ENCODE measurements at places on chromosomes 13 and 19.

GRCh38 chr19:44303976-44304568 is 753 bp downstream of the ZNF235 start:
- DNase-seq: no peak

DNA sequence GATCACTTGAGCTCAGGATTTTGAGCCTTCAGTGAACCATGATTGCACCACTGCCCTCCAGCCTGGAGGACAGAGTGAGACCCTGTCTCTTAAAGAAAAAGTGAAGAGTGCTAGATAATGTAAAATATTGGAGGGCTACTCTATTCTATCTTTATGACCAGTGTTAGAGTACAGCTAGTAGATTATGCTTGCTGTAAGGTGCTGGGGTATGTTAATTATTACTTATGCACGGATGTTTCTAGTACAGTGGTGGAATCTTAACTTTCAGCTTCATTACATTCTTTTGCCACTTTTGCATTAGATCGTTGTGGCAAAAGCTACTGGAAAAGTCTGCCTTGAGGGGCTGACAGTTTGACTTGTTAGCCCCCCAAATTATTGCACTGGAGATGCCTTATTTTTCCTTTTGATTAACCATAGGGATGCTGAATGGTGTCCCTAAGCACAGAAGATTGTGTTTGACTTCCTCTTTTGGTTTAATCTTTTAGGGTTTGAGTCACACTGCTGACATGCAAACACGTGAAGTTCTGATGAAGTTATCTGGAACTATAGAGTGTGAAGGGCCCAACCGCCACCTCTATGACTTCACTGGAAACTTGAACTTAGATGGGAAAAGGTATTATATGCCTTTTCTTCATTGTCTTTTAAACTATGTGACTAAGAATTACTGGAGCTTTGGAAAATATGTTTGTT is 169.8 kb downstream of the ATP8A2 start:
- no peak for DNase-seq

DNA sequence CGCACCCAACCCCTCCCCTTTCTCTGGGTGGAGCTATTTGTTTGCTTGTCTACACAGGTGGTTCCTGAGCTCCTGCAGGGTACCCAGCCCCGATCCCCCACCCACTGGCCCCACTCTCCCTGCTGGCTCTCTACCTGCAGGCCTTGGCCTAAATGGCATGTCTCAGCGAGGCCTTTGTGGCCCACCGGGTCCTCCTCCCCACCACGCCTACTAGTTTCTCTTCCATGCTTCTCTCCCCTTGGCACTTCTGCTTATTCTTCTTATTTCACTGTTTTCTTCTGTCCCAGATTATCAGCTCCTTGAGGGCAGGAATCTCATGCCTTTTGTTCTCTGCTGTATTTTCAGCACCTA is 57.4 kb upstream of the ZNF536 start:
- DNase-seq: no peak

- DNase-seq: no peak
Observed at GRCh38 chr13:34751044-34751443, 191.0 kb upstream of the NBEA start.

DNA sequence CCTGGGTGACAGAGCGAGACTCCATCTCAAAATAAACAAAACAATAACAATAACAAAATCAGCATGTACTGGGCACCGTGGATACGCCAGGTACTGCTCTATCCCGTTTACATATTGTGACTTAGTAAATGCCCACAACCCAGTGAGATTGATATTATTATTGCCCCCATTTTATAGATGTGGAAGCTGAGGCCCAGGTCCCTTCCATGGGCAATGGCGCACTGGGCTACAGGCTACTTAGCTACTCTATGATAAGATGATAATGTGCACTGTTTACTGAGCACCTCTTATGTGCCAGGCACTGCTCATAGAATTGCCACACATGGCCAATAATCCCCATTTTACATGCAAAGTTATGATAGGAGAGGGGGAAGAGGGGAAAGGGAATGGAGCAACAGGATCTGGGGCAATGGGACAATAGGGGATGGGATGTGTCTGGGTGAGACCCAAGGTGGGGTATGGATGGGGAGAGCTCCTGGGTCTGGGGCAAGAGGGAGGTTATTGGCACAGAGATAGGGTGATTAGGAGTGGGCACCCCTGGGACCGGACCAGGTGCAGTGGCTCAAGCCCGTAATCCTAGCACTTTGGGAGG is 5.4 kb downstream of the KCNN4 start:
- no peak for DNase-seq

DNA sequence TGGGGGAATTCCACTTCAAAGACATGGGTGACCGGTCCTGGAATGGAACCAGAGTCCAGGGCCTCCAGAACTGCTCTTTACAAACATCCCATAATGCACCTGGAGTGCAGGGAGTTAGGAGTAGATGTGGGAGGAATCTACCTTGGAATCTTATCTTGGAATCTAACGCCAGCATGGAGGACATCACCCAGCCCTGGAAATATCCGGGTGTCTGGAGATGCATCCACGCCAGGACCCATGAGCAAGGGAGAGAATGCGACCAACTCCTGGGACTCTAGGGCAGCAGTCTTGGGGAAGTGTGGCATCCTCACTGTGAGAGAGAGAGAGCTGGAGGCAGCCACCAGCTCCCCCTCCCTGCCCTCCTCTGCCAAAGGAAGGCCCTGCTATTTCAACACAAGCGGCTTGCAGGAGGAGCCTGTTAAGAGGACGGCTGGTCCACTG is 211.8 kb downstream of the UQCRFS1 start:
- no peak for DNase-seq

- DNase-seq: peak; percentile 10
Observed at GRCh38 chr13:43880214-43880855, 631 bp downstream of the LACC1 start.

- DNase-seq: no peak
Observed at GRCh38 chr13:43266936-43267615, 243.7 kb downstream of the DNAJC15 start.

DNA sequence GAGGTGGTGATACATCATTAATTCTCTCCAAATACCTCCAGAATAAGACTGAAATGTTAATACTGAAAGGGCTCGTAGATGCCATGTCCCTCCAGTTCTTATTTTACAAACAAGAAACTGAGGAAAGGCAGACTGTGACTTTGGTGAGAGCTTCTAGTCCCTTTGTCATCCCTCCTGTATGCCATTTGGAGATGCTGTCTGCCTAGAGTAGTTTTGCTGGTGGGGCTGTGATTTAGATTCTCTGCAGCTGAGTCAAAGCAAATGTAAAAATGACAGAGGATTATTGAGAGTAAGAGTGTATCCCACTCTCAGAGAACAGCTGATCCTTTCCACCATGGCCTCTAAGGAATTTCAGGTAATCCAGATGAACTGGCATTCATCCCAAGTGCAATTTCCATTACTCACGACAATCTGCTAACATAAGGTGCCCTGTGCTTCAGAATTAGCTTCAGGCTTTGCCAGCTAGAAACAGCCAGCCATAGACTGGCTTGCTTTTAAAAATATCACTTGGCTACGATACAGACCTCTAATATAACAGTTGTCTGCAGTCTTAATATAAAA is 16.8 kb downstream of the PABPC3 start:
- no peak for DNase-seq

DNA sequence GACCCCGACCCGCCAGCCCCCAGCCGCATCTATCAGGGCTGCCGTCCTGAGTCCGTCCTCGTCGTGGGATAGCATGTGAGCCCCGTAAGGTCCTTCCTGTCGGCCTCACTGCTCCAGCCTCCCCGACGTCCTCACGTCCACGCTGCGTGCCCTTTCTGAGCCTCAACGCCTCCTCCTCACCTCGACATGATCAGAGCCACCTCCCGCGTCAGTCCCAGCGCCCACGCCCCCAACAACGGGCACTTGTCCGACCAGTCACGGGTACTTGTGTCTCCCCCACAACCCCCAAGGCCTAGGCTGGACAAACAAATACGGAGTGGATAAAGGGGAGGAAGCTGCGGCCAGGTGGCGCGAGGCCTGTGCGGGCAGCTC is 665 bp downstream of the ZNF497 start:
- DNase-seq: no peak

GRCh38 chr19:31392464-31392863 is 43.2 kb upstream of the TSHZ3 start:
- no peak for DNase-seq
